ENCODE measurements at places on chromosomes 12 and 14. TPM values are rescaled to one million over a fixed set of nuclear protein-coding genes. Genes with fewer than 3 reads are reported as not detected.

The PTCSC3 gene
- total RNA-seq = not detected

The TMEM132C gene
- total RNA-seq = not detected

The ZNF385A gene
- 6.0 TPM for total RNA-seq

The P2RX4 gene
- total RNA-seq = 244 TPM

The AKAP3 gene
- total RNA-seq = 1.2 TPM

- no peak for DNase-seq
Observed at GRCh38 chr12:105929192-105929591, 209.6 kb downstream of the NUAK1 start.

DNA sequence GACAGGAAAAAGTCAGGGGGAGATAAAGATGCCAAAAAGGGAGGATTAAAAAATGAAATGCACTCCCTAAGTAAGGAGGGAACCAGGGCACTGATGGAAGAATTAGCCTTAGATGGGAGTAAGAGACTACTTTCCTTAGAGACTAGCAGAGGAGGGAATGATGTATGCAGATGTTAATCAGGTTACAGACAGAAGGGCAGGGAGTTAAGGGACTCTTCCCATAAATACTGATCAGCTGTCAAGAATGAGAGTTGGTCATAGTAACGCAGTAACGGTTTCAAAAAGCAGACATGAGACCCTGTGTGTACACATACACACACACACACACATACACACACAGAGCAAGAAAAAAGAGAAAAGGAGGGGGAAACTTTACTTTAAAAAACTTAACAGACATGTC is 93.4 kb downstream of the PHLDA1 start:
- no peak for DNase-seq

GRCh38 chr14:61953602-61954001 is 191.4 kb downstream of the SNAPC1 start:
- no peak for DNase-seq

- DNase-seq = no peak
Observed at GRCh38 chr12:56873382-56873781, 60.8 kb downstream of the SDR9C7 start.

DNA sequence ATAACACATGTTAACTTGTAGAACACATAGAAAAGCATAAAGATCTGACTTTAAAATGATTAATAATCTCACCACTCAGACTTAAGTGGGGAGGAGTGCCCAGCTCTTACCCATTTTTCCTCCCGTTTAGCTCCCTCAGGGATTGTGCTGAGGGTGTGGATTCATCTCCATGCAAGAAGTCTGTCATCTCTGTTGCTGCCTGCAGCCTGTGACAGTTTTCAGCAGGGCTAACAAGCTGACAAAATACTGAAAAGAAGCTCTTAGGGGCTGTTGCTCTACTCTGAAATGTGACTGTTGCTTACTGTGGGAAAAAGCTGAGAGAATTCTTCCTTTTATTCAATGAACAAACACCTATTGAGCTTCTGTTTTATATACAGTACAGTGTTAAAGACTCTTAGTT is 216.2 kb downstream of the CPNE8 start:
- no peak for DNase-seq

- DNase-seq = no peak
Observed at GRCh38 chr12:49930515-49931288, 19.8 kb upstream of the AQP2 start.

DNA sequence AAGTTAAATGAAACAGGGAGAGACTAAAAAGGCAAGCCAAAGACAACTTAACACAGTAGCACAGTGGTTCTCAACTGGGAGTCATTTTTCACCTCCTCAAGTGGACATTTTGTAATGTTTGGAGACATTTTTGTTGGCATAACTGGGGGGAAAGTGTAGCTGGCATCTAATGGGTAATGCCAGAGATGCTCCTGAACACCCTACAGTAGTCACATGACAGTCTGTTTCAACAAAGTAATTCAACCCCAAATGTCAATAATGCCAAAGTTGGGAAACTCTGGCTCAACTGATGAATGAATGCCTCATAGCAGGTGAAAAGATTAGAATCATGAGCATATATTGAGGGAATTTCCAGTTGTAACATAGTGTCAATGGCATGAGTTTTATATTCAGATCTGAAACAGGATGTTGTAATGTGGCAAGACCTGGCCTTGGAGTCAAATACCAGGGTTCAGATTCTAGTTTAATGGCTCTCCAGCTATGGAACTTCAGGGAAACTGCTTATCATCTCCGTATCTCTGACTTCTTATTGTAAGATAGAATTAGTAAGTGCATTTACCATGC is 2.4 kb upstream of the OR4K5 start:
- DNase-seq = no peak

- no peak for DNase-seq
Observed at GRCh38 chr12:128794661-128795529, 28.9 kb downstream of the SLC15A4 start.

- no peak for DNase-seq
Observed at GRCh38 chr14:24441485-24441884, 1.1 kb downstream of the SDR39U1 start.
